ENCODE measurements at places on chromosomes 4 and X. TPM values are rescaled to one million over a fixed set of nuclear protein-coding genes. Genes with fewer than 3 reads are reported as not detected.

DNA sequence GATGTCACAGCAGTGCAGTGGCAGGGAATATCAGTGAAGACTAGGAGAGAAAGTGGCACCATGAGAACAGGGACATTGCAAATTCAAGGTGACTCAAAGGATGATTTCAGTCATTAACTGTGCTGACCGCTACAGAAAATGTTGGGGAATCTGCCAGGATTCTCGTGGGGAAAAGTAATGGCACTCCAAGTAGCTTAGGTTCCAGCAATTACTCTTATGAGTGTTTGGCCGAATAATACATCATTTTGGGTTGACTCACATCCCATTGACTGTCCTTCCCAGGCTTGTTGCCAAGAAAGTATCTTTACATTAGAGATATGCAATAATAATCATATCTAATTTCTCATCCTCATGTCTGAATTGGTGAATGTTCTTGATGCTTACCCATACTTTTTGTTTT, 1411.1 kb upstream of the PCDH7 start:
- H3K27me3 ChIP-seq = no peaks in the 10 kb centered on the region
- no peak for DNase-seq
- no peak overlapping the region for H3K27ac ChIP-seq
- no peaks in the 10 kb centered on the region for H3K4me1 ChIP-seq
- no peaks in the 10 kb centered on the region for H3K36me3 ChIP-seq
- H3K4me3 ChIP-seq = no peak overlapping the region

DNA sequence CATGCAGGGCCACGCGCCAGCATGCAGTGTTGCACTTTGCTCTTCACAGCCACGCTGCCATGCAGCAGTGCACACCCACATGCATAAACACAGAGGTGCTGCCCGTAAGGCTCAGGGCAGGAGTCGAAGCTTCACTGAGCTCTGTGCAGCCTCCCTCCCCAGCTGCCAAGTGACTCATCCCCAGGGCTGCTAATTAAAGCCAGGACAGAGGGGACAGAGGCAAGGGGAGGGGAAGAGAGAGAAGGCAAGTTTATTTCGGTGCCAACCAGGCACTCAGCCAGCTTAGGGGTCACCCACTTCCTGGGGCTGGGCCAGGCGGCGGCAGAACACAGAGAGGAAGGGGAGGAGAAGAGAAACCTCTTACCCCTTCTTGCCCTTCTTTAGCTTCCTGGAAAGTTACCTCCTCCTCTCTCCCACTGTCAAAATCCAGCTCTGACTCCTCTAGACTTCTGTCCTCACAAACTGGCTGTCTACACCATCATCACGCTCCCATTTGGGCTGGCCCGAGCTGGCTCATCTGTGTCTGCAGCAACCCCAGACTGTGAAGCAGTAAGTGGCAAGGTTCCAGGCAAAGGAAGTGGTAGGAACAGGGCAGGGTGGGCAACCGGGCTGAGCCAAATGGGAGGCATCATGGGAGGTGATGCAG, 6.2 kb upstream of the IQSEC2 start:
- H3K27ac ChIP-seq = no peak overlapping the region
- no peak overlapping the region for H3K4me3 ChIP-seq
- no peak for DNase-seq

GRCh38 chrX:95056901-95057300, 1382.9 kb downstream of the FAM133A start:
- no peak overlapping the region for H3K4me3 ChIP-seq
- H3K36me3 ChIP-seq = no peaks in the 10 kb centered on the region
- H3K4me1 ChIP-seq = peaks cover 2% of the 10 kb centered on the region
- H3K27ac ChIP-seq = no peak overlapping the region
- peak; percentile 9 for DNase-seq
- H3K27me3 ChIP-seq = no peaks in the 10 kb centered on the region

The NXT2 gene
- total RNA-seq = 21.1 TPM

DNA sequence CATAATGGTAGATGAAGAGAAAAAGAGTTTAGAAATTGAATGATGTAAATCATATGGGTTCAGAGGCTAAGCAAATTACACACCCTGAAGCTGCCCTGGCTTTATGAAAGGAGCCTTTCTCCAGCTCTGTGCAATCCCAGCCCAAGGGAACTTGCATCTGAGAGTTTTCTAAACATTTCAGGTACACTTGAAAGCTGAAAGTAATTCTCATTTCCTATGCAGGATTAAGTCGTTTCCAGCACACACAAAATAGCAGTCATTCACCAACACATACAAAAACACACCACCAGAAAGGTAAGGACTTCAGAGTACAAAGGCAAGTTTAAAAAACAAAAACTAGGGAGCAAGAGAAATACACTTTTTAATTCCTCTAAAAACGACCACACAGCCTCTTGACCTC, 1.7 kb downstream of the PDGFC start:
- peaks cover 25% of the 10 kb centered on the region for H3K4me1 ChIP-seq
- H3K27ac ChIP-seq = no peak overlapping the region
- H3K27me3 ChIP-seq = peaks cover 29% of the 10 kb centered on the region
- DNase-seq = no peak

The MAGEC2 gene
- not detected for total RNA-seq

DNA sequence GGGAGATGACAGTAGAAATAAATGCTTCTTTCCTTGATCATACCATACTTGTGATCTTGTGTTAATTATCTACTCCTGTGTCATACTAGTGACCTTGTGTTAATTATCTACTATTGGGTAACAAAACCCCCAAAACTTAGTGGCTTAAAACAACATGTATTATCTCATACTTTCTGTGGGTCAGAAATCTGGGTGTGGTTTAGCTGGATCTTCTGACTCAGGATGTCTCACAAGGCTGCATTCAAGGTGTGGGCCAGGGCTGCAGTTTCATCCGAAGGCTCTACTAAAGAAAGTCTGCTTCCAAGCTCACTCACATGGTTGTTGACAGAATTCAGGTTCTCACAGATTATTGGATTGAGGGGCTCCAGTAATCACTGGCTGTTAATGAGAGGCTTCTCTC, 70.3 kb upstream of the NDP start:
- DNase-seq = no peak
- H3K36me3 ChIP-seq = no peaks in the 10 kb centered on the region
- no peak overlapping the region for H3K4me3 ChIP-seq
- no peaks in the 10 kb centered on the region for H3K4me1 ChIP-seq
- H3K27me3 ChIP-seq = no peaks in the 10 kb centered on the region

DNA sequence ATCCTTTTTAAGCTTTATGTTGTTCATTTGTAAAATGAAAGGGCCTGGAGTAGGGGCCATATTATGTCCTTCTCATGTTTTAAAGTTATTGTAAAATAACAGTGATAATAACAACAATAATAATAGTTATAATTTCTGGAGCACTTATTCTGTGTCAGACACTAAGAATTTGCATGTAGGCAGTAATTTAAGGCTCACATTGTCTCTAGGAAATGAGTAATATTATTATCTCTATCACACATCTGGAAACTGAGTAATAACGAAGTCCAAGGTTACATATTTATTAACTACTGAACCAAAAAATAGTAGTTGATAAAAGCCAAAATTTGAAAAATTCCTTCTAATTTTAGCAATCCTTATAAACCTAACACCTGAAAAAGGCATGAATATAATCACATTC, 520.7 kb upstream of the PABPC4L start:
- H3K4me1 ChIP-seq = no peaks in the 10 kb centered on the region
- H3K27ac ChIP-seq = no peak overlapping the region
- DNase-seq = no peak
- H3K36me3 ChIP-seq = no peaks in the 10 kb centered on the region

DNA sequence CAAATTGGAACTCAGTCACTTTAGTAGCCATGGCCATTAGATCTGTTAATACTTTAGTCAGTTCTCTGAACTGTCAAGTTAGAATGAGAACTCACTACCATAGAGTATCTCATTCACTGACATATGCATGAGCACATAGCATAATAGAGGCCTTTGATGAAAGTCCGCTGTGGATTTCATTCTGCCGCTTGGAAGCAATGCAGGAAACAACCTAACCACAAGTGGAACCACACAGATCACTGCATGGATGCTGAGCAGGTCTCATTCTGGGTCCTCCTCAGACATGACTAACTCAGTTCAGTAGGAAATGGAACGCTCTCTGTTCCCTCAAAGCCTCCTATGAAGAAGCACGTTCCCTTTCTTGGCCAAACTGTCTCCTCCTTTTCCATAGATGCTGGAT, 1624.8 kb upstream of the TENM3 start:
- H3K36me3 ChIP-seq = no peaks in the 10 kb centered on the region
- DNase-seq = no peak
- no peak overlapping the region for H3K4me3 ChIP-seq
- no peak overlapping the region for H3K27ac ChIP-seq

The HDX gene
- total RNA-seq = 8.7 TPM

The VEGFC gene
- total RNA-seq = 1.0 TPM

DNA sequence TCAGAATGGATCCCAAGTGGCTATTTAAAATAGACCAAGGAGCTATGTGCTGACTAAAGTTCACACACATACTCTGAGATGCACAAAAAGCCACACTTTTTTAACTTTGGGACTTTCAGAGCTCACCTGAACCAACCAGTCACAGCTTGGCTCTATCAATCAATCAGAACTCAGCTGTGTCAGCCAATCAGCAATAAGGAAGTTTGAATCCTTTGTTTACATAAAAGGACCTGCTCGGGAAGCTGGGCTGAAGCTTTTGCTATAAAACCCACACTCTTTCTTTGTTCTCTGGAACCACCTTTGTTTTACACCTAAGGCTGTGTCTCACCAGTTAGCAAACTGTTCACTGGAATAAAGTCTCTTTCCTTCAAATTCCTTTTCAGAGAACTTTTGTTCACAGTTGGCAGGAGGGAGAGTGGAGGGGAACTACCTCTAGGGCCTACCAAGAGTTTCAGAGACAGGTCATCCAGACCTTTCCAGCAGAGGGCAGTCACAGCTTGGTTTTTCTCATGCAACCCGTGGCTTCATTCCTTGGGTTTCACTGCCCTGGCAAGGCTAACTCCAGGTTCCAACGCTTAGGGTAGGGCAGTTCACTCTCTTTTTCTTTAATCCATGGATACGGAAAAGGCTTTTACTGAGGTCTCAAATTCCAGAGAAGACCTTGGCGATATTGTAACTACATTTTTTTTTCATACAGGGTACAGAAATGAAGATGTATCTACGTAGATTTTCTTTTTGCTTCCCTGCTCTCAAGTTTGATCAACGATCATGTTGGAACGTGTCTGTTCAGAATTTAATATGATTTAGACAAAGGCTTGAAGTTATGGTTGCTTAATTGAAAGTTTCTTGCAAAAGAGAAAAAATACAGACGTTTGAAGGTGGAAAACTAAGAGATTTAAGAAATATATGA, 80.7 kb downstream of the GPRIN3 start:
- no peak overlapping the region for H3K4me3 ChIP-seq
- H3K36me3 ChIP-seq = no peaks in the 10 kb centered on the region
- no peaks in the 10 kb centered on the region for H3K4me1 ChIP-seq
- no peak overlapping the region for H3K27ac ChIP-seq
- DNase-seq = peak; percentile 95

DNA sequence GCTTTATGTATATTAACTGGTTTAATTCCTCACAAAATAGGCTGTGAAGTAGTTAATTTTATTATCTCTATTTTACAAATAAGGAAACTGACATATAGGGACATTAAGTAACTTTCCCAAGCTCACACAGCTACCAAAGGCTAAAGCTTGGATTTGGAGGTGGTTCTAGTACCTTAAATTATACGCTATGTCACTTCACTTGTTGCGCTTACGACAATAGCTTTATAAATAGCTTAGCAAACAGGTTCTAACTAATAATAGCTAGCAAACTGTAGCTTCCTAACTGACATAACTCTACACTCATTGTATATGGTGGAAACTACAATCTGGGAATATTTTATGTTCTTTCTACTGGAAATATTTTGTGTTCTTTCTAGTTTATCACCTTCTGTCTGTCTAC, 666.4 kb upstream of the CPEB2 start:
- H3K4me3 ChIP-seq = no peak overlapping the region
- H3K4me1 ChIP-seq = peaks cover 13% of the 10 kb centered on the region
- DNase-seq = no peak
- no peak overlapping the region for H3K27ac ChIP-seq
- H3K36me3 ChIP-seq = no peaks in the 10 kb centered on the region

DNA sequence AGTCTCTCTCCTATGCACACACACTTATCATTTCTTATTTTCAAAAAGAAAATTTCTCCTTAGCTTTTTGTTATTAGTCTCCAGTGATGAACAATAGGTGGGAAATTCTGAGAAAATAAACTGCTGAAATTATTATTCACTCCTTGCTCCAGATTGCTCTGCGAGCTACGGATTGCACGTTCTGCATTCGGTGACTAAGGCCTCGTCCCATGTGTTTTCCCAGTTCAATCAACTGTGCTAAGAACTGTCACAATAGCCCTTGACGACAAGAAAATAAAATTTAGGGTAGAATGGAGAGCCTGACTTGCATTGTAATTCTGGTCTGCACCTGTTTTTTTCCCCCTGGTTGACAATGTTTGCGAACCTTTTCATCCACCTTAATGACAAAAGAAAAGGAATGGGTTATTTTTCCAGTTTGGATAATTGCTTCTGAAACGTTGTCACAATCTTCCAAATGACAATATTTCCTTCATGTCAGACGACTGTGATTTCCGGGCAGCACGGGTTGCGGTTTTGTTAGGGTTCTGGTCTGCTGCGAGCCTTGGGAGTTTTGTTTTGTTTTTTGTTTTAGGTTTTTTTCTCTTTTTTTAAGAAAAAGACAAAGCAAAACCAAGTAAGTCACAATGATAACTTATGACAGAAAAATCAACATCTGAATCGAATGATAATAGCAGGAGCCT, 124.5 kb upstream of the NOCT start:
- H3K36me3 ChIP-seq = peaks cover 5% of the 10 kb centered on the region
- peaks cover 29% of the 10 kb centered on the region for H3K4me1 ChIP-seq

The MAGEA10 gene
- not detected for total RNA-seq

- H3K36me3 ChIP-seq = no peaks in the 10 kb centered on the region
Observed at GRCh38 chr4:51995647-51996220, 24.4 kb downstream of the LRRC66 start.

DNA sequence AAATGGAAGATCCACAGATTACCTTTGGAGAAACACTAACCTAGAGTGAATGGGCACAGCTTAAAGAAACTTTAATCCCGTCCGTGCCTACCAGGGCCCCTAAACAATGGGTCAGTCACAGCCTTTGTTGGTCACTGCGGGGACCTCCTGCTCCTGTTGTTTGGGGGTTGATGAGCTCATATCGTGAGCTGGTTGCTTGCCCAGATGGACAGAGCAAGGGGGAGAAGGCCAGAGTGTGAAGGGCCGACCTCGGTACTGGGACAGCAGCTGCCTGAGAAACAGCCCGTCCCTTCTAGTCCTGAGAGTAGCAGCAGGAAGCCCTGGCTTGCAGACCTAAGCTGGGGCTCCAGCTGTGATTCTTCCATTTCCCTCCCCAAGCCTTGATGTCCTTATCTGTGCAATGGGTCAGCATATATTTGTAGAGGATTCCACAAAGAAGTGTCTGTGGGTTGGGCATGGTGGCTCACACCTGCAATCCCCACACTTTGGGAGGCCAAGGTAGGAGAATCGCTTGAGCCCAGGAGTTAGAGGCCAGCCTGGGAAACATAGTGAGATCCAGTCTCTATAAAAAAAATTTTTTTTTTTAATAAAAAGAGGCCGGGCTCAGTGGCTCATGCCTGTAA, 69.6 kb upstream of the SLC34A2 start:
- no peak for DNase-seq
- no peak overlapping the region for H3K27ac ChIP-seq
- H3K27me3 ChIP-seq = no peaks in the 10 kb centered on the region

The FRAS1 gene
- 111 TPM for total RNA-seq

The CXCL5 gene
- 8.7 TPM for total RNA-seq

GRCh38 chr4:23737571-23737970, 152.3 kb downstream of the PPARGC1A start:
- H3K36me3 ChIP-seq = no peaks in the 10 kb centered on the region
- H3K27me3 ChIP-seq = no peaks in the 10 kb centered on the region
- H3K4me3 ChIP-seq = no peak overlapping the region
- no peak overlapping the region for H3K27ac ChIP-seq

GRCh38 chr4:163553146-163553545, 58.7 kb downstream of the TMA16 start:
- H3K36me3 ChIP-seq = no peaks in the 10 kb centered on the region
- H3K27ac ChIP-seq = no peak overlapping the region
- no peaks in the 10 kb centered on the region for H3K27me3 ChIP-seq
- no peak overlapping the region for H3K4me3 ChIP-seq
- DNase-seq = no peak

The MFAP3L gene
- 7.9 TPM for total RNA-seq

Measured in GM23338 (cell line).